Fibroblast of skin of scalp (primary cell): ENCODE measurements at places on chromosomes 2 and 18.

DNA sequence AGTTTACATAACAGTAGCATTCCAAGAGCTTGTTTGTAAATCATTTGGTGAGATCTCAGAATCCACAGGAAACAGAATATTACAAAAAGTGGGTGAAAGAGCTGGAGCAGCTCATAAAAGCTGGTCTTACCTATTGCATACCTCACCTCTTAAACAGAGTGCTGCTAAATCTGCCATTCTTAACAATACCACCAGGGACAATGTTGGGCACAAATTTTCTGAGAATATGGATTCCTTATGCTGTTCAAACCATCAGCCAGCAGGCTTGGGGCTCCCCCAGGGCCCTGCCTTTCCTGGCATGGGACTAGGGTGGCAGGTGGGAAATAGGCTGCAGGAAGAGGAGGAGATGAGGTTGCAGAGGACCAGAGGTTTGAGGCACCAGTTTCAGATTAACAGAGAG is 55.6 kb downstream of the TGFA start:
- DNase-seq, result no peak

- no peak for DNase-seq
Measured at GRCh38 chr2:88865801-88866371, 174.4 kb downstream of the RPIA start.

- DNase-seq, result peak; percentile 49
Measured at GRCh38 chr2:52510432-52510831, 1257.2 kb upstream of the CHAC2 start.

DNA sequence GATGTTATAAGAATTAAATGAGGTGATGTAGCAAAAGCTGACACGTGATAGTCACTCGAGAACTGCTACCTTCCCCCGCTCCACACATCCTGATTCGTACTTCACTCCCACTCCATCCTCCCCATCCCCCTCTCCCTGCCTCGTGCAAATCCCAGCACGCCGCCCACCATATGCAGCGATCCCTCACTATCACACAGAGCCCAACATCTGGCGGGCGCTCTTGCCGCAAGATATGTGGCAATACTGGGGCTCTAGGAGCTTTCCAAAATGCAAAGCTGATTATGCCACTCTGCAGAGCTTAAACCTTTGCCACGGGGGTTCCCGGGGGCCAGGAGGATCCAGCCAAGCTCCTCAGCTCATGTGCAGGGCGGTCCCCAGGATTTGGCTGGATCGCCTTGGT is 37.4 kb downstream of the DNMT3A start:
- DNase-seq, result no peak

DNA sequence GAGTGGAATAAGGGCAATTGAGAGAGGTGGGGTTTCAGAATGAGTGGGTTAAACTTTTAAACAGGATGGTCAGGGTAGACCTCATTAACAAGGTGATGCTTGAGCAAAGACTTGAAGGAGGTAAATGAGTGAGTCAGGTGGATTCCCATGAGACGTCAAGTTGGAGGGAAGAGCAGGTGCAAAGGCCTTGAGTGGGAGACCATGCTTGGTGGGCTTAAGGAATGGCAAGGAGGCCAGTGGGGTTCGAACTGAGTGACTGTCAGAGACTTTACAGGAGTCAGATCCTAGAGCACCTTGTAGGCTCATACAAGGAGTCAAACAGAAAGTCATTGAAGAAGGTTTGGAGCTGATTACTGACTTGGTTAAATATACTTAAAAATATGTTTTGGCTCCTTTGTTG is 284.1 kb downstream of the CYRIA start:
- no peak for DNase-seq

DNA sequence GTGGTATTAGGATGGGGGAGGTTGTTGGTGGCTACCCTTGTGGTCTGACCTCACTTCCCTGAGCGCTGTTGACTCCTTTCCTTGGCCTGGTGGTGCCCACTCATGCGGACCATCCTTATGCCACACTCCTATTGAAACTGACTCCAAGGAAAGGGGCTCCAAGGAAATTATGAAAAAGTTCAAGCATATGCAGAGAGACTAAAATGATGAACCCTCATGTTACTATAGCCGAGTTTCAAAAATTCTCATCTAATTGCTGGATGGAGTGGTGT is 96.2 kb upstream of the STPG4 start:
- DNase-seq, result no peak

GRCh38 chr2:193520709-193521458 is 1326.2 kb upstream of the TMEFF2 start:
- DNase-seq, result no peak

DNA sequence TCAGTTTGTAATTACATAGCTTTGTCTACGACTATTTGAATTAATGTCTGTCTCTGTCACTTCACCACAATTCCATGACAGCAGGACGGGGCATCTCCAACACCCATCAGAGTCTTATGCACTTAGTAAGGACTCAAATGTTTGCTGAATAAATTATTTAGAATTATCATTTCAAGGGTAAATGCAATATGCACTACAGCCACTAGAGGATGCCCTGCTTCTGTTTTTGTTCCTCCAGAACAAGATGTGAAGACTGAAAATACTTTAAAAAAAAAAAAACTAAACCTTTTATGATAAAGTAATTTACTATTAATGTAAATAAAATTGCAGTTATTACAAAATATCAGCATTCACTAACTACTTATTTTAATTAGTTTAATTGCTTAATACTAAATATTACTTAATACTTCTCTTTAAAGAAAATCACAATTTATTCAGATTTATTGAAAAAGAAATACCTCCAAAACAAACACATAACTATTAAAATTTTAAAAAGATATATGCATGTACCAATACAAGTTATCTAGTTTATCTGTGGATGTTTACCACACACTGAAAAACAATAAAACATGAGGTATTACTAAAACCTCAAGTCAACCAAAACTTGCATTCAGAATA is 3.2 kb downstream of the PIGN start:
- peak; percentile 55 for DNase-seq

DNA sequence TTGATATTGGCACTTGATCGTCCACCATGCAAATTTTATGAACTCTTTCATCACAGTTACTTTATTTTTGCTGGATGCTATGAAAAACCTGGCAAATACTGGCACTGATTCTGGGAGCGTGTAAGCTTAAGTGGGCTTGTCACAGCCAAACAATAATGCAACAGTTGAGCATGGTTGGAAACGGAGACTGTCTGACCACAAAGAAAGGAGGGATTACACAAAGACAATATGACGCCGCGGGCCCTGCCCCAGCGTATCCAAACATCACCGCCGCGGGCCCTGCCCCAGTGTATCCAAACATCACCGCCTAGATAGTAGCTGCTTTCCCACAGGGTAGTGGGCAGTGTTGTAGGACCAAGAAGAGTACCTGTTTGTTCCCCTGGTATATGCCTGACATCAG is 135.9 kb downstream of the PRPF40A start:
- no peak for DNase-seq

DNA sequence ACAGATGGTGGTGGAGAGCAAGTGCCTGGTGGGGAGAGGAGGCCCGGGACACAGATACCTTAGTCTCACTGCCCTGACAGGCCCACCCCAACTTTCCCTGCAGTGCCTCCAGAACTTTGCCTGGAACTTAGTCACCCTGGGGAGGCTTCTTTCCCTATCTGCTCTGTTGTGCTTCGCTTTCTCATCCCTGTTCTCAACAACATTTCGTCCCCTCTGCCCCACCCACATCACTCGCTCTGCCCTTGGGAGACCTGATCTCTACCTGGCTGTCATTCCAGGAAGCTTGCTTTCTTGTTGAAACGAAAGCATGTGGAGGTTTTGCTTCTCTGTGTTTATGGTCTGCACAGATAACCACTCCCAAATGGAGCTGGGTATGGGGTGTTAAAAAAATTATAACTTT is 93.8 kb downstream of the PRKCE start:
- no peak for DNase-seq

GRCh38 chr2:16475586-16475985 is 190.0 kb downstream of the CYRIA start:
- no peak for DNase-seq

DNA sequence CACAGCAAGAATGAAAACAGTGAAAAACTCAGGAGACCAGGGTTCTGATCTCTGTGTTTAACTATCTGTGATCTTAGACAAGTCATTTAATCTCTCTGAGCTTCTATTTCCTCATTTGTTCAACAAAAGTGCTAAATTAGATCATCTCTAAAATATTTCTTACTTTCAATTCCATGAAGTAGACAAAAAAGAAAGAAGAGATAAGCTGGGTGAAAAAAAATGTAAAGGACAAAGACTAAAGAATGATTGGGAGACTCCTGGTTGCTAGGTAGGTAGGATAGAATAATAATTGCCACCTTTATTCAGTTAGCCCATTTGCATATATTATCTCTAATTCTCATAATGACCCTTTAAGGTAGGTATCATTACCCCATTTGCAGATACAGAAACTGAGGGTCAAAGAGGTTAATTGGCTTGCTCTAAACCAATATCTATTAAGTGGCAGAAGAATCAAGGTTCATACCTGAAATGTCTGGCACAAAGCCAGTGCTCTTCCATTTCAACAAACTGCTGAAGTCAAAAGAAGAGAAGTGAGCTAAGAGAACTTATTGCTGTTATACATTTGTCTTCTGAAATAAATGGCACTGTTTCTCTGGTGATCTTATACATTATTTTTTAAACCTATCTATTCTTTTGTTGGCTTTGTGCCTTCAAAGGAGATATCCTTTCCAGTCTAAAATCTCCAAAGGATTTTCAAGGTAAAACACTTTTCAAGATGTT is 141.7 kb downstream of the OTX1 start:
- DNase-seq, result no peak

- DNase-seq, result no peak
Measured at GRCh38 chr2:194616334-194616733, 1040.7 kb upstream of the SLC39A10 start.

DNA sequence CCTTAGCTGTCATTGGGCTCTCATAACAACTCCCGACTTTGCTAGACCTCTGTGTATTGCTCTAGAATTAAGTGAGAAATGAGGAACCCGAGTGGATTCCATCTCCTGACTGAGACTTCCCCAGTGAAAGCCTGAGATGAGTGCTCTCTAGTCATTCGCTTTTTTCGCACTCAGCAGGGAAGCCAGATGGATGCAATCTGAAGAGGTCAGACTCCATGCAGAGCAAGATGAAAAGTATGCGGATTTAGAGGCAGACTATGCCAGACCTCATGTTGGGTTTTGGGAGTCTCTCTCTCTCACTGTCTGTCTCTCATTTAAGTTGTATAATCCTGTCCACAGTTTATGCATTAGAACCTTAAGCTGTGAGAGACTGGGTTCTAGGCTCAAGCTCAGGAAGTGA is 88.6 kb downstream of the SLC5A7 start:
- DNase-seq, result peak; percentile 5

DNA sequence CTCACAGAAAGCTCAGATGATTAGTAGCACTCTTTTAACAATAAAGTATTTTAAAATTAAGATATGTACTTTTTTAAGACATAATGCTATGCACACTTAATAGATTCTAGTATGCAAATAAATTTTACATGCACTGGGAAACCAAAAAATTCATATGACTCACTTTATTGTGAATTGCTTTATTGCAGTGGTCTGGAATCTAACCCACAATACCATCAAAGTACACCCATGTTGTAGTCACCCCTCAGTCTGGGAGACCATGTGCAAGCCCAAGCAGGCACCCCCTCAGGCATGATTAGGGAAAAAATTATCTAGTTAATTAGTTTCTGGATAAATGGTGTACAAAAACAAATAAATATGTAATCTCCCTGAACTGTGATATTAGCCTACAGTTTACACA is 649.0 kb upstream of the HS6ST1 start:
- no peak for DNase-seq

DNA sequence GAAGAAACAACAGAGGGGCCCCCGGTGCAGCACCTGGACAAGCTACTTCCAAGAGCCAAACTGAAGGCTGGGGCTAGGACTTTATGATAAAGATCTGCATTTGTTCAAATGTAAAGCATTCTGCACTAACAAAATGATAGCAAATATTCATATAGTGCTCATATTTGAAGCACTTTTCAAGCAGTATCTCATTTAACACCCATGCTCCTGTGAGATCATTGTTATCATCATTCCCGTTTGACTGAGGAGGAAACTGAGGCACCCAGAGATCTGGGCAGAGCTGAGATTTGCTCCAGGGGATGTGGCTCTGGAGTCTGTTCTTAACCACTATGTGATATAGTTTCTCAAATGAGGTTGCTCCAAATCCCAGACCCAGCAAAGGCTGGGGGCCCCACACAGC is 9.8 kb downstream of the KCTD1 start:
- no peak for DNase-seq

GRCh38 chr2:44392338-44392943 is 30.7 kb downstream of the CAMKMT start:
- DNase-seq, result peak; percentile 44

GRCh38 chr18:36386150-36386920 is 88.8 kb downstream of the FHOD3 start:
- DNase-seq, result no peak

- peak; percentile 65 for DNase-seq
Measured at GRCh38 chr2:158457092-158457825, 507 bp downstream of the PKP4 start.

- DNase-seq, result peak; percentile 28
Measured at GRCh38 chr2:3429066-3429610, 49.6 kb downstream of the TRAPPC12 start.

DNA sequence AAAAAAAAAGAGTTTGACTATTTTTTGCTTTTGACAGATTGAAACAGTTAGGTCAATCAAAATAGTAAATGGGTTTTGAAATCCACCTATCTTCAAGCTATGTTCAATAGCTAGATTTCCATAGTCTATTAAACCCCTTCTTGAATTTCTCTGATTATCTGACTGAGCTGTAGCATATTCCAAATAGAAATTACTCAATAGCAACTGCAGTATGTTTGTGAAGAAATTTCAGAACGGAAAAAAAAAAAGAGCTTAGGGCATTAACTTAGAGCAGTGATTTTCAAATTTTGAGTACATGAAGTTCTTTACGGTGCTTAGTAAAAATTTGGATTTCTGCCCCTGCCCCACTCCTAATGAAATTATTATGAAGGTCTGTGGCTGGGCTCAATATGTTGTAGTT is 432.3 kb downstream of the LRP1B start:
- no peak for DNase-seq

DNA sequence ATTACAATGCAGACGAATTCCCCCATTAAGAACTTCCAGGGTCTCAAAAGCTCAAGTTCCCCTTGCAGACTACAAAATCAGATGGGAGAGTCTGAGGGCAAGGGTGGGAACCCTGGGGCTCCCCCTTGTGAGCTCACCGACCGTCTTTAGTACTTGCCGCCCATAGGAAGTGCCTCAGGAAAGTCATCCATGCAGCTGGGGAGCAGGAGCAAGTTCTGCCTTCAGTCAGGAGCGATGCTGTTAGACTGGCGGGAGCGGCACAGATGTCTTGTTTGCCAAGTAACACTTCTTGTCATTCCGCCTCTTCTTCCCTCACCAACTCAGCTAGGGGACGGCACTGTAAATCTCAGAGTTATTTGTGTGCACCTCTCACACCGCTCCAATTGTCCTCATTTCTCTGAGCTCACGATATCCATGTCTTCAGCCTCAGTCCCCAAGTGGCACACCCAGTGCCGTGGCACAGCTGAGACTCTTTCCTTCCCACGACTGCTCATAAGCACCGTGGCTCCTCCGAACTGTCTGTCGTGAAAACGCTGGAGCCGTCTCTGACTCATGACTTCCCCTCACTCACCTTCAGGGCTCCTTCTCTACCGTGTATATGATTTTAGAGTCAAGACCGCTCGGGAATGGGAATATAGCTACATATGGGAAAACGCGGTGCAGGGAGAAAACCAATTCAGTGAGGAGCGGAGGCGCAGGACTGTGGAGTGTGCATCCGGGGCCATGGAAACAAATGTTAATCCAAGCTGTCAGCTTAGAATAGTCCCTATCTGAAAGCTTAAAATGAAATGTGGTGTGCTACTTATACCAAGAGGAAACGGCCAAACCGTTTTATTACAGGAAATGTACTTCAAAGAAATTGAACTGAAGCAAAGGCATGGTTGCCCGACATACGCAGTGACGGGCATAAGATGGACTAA is 34.0 kb downstream of the UXS1 start:
- no peak for DNase-seq

- peak; percentile 24 for DNase-seq
Measured at GRCh38 chr18:47882641-47883040, 47.8 kb downstream of the SMAD2 start.
